ENCODE measurements at places on chromosomes 6 and 20.

DNA sequence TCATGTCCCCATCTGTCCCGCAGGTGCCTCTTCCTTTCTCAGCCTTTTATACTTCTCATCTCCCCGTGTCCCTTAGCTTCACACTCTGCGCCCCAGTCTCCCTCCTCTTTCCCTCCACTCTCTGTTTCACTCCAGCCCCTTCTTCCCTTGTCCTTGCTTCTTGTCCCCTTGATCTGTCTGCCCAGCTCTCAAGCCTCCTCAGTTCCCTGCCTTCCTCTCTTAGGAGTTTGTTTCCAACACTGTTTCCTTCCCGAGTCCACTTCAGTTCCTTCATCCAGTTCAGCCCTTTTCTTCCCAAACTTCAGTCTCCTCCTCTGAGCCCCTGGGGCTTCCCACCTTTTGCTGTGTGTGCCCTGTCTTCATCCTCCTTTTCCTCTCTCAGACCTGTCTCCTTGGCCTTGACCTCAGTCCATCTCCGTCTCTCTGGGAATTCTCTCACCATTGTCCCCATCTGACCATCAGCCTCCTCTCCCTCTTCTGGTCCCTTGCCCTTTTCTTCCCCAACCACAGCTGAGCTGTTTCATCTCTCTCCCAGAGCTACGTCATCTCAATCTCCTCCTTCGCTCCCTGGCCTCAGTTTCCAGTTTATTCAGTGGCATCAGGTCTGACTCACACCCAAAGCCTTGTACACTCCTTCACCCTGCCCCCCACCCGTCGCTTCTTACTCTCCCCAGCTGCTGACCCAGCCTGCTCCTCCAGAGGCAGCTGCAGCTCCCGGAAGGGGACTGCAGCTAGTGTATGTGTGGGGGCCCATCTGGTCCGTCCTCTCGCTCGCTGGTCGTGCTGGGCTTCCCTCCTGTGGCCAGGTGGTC, 2.7 kb upstream of the DDR1 start:
- no peak for DNase-seq

GRCh38 chr20:44211177-44212039, 837 bp upstream of the OSER1 start:
- no peak for DNase-seq

DNA sequence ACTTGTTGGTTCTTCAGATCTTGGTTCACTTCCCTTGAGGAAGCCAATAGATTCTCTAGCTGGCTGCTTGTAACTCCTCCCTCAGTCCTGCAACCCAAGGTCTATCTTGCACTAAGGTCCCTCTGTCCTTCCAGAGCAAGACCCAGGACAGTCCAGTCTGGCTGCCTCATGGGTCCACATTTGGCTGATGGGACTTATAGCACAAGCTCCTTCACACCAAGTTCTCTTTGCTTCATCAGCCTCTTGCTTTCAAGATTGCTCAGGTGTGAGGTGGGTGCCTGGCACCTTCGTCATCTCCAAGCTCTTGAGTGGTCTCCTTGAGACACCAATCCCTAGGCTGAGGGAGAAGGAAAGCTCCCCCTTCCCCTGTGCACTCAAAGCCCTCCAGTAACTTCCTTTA, 28.3 kb downstream of the NSFL1C start:
- DNase-seq, result no peak

GRCh38 chr6:79687759-79688158, 56.6 kb downstream of the SH3BGRL2 start:
- DNase-seq, result no peak
